ENCODE measurements at places on chromosomes 1 and 21. TPM values are rescaled to one million over a fixed set of nuclear protein-coding genes. Genes with fewer than 3 reads are reported as not detected.

Gene ZNF593OS
- not detected for total RNA-seq

Gene SPATA21
- total RNA-seq: 0.11 TPM

Gene TEDDM1
- not detected for total RNA-seq

Gene FCGR3B
- total RNA-seq: not detected

Gene TNNT2
- not detected for total RNA-seq

Gene FAM72A
- 20.6 TPM for total RNA-seq

Gene GLIS1
- not detected for total RNA-seq

Gene TNFSF18
- total RNA-seq: not detected

Data from T-helper 2 cell treated with Interferon-gamma antibody and Interleukin-4, amounts not matched to agents 100 ng/mL and 5 ng/mL, for 36 hours (primary cell).